ENCODE measurements at places on chromosomes 4 and X.

DNA sequence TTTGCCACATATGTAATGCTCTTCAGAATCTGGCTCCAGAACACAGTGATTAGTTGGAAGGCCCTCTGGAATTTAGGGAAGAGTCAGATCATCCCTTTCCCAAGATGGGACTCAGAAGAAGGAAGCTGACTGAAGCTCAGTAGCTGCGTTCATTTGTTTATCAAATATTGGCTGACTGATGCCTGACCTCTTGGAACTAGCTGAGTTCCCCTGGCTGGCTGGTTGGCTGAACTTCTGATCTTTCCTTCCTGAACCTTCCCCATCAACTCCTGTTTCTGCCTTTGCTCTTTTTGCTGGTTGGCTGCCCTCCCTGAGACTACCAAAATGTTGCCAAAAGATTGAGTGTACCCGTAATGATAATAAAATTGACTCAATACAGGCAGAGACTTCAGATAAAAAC, 866.5 kb upstream of the INTU start:
- no peak for DNase-seq

- no peak for DNase-seq
These were observed 180.7 kb downstream of the CEP135 start for GRCh38 chr4:56129431-56129861.

GRCh38 chr4:27055221-27055760, 194.7 kb downstream of the STIM2 start:
- no peak for DNase-seq

DNA sequence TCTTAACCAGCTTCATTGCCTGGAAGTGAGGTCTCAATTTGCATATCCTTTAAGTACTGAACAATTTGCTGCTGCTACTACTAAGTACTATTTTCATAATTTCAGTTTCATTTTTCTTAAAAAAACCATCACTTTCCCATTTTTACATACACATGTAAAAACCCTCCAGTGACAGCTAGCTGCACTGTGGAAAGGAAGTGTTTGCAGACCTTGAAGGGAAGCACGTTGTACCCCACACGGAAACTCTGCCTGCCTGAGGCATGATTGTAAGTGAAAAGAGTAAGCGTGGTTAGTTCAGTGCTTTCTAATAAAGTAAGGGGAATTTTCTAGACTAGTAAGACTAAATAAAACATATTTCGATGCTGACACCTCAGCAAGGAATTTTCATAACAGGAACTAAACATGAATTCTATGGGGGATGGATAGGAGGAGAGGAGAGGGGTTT, 103.6 kb downstream of the RAPGEF2 start:
- DNase-seq, result peak; percentile 15

- DNase-seq, result no peak
These were observed 57.1 kb downstream of the ENPEP start for GRCh38 chr4:110532901-110533589.

- DNase-seq, result no peak
These were observed 90.6 kb downstream of the SORCS2 start for GRCh38 chr4:7282786-7283440.

- DNase-seq, result no peak
These were observed 17.4 kb downstream of the C4orf51 start for GRCh38 chr4:145697332-145697731.

GRCh38 chrX:825991-826390, 195.4 kb downstream of the SHOX start:
- no peak for DNase-seq

GRCh38 chrX:153445106-153445855, 575 bp downstream of the TREX2 start:
- DNase-seq, result no peak

Data from CD14-positive monocyte (primary cell).